ENCODE measurements at places on chromosomes 3 and 15. TPM values are rescaled to one million over a fixed set of nuclear protein-coding genes. Genes with fewer than 3 reads are reported as not detected.

The GOLGA6L4 gene
- 61.7 TPM for total RNA-seq

- H3K27me3 ChIP-seq: no peaks in the 10 kb centered on the region
- no peaks in the 10 kb centered on the region for H3K36me3 ChIP-seq
- peaks cover 3% of the 10 kb centered on the region for H3K4me1 ChIP-seq
- H3K27ac ChIP-seq: no peak overlapping the region
- peak; percentile 6 for DNase-seq
These were observed 29.8 kb downstream of the ALS2CL start for GRCh38 chr3:46663591-46664135.

DNA sequence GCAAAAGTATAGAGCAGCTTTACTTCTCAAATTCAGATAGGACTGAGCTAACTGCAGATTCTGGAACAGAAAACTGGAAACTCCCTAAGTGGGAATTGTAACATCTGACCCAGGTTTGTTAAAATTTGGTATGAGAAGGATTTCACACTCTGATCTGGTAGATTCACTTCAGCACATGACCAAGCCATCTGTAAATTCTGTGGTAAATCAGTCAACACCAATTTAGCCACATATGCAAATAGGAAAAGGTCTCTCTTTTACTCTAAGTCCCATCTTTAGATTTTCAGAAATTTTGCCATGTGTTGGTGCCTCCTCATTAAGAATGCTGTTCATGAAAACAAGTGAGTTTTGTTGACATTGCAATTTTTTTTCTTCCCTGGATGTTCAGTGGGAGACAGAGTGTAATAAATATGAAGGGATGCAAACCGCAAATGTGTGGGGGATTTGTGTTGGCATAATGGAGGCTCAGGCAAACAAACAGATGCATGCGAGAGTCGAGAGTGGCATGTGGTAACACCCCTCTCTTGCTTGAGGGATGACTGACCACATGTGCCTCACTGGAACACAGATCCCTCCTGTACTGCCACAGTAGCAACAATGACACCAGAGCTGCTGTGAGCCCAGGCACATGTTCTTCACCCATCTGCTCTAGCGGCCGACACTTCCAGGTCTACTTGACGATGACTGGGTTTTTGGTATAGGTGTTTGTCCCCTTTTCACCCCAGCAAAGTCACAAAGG lies 146.6 kb downstream of the FEZF2 start:
- H3K27me3 ChIP-seq: no peaks in the 10 kb centered on the region
- H3K4me1 ChIP-seq: no peaks in the 10 kb centered on the region
- no peak overlapping the region for H3K4me3 ChIP-seq
- H3K27ac ChIP-seq: no peak overlapping the region
- no peaks in the 10 kb centered on the region for H3K36me3 ChIP-seq
- DNase-seq: no peak

The NCEH1 gene
- total RNA-seq: 24.9 TPM

DNA sequence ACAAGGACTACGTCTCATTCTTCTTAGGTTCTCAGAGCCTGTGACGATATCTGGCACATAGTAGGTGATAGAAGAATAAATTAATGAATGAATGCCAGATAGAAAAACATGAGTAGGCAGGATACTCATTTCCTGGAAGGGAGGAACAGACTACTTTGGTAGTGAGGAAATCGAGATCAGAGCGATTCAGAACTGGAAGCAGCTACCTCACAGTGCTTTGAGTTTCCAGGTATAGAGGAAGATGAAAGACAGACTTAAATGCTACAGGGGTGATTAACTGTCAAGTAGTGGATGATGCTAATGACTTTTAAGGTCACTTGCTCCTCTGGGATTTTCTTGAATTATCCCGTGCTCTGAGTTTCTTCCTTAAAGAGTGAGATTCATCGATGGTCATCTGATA lies 951.5 kb upstream of the CFAP20DC start:
- H3K36me3 ChIP-seq: no peaks in the 10 kb centered on the region
- no peak overlapping the region for H3K4me3 ChIP-seq
- H3K4me1 ChIP-seq: no peaks in the 10 kb centered on the region
- DNase-seq: no peak

The TM6SF1 gene
- total RNA-seq: 0.96 TPM

The TRIM42 gene
- not detected for total RNA-seq

DNA sequence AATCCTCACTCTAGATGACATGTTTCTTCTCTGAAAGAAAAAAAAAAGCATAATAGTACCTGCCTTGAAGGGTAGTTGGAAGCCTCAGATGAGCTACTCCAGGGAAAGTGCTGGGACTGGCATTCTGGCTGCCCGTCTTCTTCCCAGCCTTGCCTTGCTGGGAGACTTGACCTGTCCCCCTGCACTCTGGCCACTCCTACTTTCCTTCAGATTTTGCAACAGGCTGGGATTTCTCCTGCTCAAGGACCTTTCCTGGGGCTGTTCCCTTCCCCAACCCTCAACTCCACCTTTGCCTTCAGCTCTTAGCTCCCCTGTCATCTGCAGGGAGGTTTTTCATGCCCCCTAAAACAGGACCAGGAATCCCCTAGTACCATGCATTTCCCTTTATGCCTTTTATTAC lies 609.9 kb upstream of the CFAP20DC start:
- H3K4me1 ChIP-seq: peaks cover 24% of the 10 kb centered on the region
- no peaks in the 10 kb centered on the region for H3K27me3 ChIP-seq
- no peaks in the 10 kb centered on the region for H3K36me3 ChIP-seq
- no peak for DNase-seq
- no peak overlapping the region for H3K27ac ChIP-seq
- H3K4me3 ChIP-seq: no peak overlapping the region

The GRAMD2A gene
- total RNA-seq: not detected

GRCh38 chr15:29686445-29687203 lies 135.6 kb downstream of the TJP1 start:
- no peak overlapping the region for H3K4me3 ChIP-seq
- H3K4me1 ChIP-seq: peaks cover 10% of the 10 kb centered on the region
- DNase-seq: no peak
- H3K27ac ChIP-seq: peak overlapping the region; percentile 78
- H3K36me3 ChIP-seq: no peaks in the 10 kb centered on the region

DNA sequence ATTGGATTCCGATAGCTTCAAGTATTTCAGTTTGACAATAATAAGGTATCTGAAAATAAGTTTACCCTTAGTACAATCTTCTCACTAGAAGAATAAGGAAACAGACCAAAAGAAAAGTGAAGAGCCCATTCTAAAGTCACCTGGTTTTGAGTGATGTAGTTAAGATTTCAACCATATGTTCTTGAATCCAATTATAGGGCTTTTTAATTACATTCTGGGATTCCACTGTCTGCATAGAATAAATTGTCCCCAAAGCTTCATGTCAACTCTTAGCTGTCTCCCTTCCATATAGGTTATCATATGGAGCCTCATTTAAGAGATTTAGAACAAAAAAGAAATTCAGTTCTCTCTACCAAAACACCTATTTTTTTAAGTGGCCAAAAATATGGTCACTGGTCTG lies 1158.8 kb downstream of the IGSF11 start:
- H3K4me1 ChIP-seq: no peaks in the 10 kb centered on the region
- DNase-seq: no peak
- no peak overlapping the region for H3K27ac ChIP-seq

DNA sequence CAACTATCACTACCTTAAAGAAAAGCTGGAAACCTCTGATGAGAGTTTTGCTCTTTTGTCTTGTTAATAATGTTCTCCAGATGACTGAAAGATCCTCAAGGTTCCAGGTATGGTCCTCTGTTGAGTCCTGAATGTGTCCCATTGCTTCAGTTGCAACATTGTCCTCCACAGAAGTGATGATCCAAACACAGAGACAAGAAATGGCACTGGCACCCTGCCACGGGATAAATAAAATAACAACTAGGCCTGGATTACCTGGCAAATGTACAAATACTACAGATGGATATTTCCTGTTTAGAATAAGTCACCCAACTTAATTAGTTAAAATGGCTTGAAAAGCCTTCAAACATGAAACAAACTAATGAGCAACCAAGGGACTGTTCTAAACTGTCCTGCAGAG lies 58.3 kb downstream of the EIF3J start:
- no peaks in the 10 kb centered on the region for H3K4me1 ChIP-seq
- no peak overlapping the region for H3K4me3 ChIP-seq
- no peak for DNase-seq
- no peak overlapping the region for H3K27ac ChIP-seq
- H3K36me3 ChIP-seq: peaks cover 81% of the 10 kb centered on the region

DNA sequence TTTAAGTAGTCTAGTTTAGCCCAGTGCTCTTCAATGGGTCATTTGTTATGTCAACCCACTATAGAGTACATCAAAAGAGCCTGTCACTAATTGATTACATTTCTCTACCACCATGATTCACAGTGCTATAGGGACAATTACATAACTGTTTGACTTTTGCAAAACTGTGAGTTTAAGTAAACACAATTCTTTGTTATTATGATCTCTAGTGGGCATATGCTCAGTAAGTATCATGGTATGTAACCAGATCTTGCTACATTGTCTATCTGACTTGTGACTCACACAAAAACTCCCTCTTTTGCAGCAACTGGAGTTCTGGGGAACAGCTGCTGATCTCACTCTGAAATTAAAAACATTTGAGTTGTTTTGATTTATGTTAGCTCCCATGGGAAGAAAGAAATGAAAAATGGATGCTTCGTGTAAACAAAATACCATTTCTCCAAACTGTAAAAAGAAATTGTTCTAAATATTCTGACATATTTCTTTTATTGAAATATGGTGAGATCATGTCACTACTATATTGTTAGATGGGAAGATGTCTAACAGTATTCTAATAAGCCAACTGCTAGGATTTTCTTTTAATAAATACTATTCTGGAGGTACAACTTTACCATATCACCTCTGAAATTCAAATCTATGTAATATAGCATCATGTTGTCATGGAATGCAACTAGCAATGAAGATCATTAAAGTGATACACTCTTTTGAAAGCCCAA lies 470.4 kb downstream of the ROBO1 start:
- no peak for DNase-seq
- H3K27me3 ChIP-seq: no peaks in the 10 kb centered on the region
- H3K27ac ChIP-seq: no peak overlapping the region

GRCh38 chr15:92974183-92974915 lies 74.2 kb downstream of the CHD2 start:
- peaks cover 2% of the 10 kb centered on the region for H3K36me3 ChIP-seq
- H3K27ac ChIP-seq: no peak overlapping the region
- H3K4me3 ChIP-seq: no peak overlapping the region
- no peak for DNase-seq

DNA sequence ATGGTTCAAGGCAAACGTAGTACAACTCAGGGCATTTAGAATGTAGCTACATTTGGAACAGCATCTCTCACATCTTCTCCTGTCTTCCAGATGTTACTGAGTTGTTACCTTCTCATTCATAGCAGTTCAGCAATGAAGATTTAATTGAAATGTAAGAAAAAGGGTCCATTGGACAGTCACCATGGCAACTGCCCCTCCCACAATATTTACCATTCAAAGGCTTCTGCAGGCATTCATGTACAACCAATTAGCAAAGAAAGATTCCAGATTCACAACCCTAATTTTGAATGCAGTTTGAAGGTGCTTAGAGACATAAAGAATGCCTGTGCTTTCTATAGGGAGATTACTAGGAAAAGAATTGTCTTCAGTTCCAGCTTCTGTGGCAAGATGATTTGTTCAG lies 22.2 kb downstream of the SCN11A start:
- H3K4me1 ChIP-seq: no peaks in the 10 kb centered on the region
- no peak for DNase-seq
- H3K4me3 ChIP-seq: no peak overlapping the region
- H3K27me3 ChIP-seq: no peaks in the 10 kb centered on the region

The EAF1 gene
- total RNA-seq: 21.8 TPM

GRCh38 chr3:116426036-116426435 lies 19.3 kb downstream of the LSAMP start:
- H3K36me3 ChIP-seq: no peaks in the 10 kb centered on the region
- H3K27ac ChIP-seq: no peak overlapping the region
- H3K4me3 ChIP-seq: no peak overlapping the region
- DNase-seq: no peak
- peaks cover 2% of the 10 kb centered on the region for H3K4me1 ChIP-seq

The A4GNT gene
- total RNA-seq: not detected

GRCh38 chr3:15557511-15557946 lies 36.0 kb upstream of the COLQ start:
- H3K4me3 ChIP-seq: no peak overlapping the region
- peak; percentile 66 for DNase-seq
- H3K4me1 ChIP-seq: peaks cover 18% of the 10 kb centered on the region
- no peaks in the 10 kb centered on the region for H3K27me3 ChIP-seq

DNA sequence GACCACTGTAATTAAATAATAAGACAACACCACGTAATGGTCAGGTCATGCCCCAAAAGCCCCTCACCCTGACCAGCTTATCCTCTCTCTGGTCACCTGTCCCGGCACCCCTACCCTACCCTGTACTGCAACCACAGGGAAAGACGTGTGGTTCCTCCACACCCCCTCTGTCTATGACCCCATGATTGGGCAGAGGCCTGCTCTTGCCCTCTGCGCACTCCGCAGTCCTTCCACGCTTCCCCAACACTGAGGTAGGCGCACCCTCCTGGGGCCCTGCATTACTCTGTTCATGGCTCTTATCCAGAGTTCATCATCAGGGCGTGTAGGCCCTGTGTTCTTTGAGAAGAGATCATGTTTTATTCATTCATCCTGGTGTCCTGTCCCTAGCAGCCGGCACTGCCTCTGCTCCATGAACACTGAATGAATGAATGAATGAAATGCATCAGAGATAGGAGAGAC lies 33.8 kb downstream of the MGLL start:
- H3K36me3 ChIP-seq: no peaks in the 10 kb centered on the region
- no peaks in the 10 kb centered on the region for H3K27me3 ChIP-seq
- no peak for DNase-seq
- H3K27ac ChIP-seq: peak overlapping the region; percentile 87

DNA sequence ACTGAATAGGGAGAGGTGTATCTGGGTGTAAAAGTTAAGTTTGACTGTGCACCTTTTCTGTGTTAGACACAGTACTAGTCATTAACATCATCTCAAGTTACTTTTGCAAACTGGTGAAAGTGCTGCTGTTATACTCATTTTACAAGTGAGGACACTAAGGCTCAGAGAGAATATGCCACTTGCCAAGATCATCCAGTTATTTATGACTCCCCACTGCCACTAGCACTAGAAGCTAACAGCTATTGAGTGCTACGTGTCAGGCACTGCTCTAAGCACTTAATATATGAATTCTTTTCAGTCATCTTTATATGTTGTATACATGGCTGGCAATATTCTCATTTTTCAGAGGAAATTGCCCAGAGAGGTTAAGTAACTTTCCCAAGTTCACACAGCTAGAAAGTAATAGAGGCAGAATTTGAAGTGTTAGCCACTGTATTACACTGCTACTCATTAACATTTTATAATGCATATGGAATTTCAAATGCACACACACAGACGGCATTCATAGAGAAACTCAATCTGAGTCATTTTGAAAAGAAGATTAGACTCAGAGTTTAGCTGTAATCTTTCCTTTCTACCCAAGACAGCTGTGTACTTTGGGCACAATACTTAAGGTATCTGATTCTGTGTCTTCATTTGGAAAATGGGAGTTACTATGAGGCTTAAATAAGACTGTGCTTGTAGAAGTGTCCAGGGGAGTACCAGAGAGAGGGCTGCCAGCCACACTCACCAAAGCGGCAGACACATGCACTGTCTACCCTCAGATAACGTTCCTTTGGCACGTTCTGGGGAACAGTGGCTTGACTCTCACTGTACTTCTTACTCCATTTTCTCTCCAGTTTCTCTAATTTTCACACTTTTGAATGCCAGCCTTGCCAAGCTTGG lies 1.3 kb upstream of the MASP1 start:
- peak overlapping the region; percentile 41 for H3K27ac ChIP-seq
- no peaks in the 10 kb centered on the region for H3K27me3 ChIP-seq
- H3K36me3 ChIP-seq: no peaks in the 10 kb centered on the region
- no peaks in the 10 kb centered on the region for H3K4me1 ChIP-seq

The HACD2 gene
- total RNA-seq: 11.9 TPM
